ENCODE measurements at places on chromosomes 3 and 15.

DNA sequence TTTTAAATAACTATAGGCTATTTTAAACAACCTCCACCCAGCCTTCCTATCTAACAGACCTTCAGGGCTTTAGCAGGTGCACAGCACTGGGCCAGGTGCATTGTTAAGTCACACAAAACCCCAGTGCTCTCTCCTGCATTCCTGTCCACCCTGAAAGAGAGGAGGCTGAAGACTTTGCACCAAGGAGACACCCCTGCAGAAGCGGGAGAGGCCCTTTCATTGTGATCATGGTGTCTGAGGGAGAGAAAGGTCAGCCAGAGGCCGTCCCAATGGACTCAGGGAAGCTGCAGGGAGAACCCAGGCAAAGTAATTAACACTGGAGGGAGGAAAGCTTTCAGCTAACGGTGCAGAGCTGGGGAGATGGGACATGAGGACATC lies 5.2 kb downstream of the LRIG1 start:
- no peak for DNase-seq

GRCh38 chr15:58159827-58160386 lies 21.7 kb downstream of the AQP9 start:
- no peak for DNase-seq

DNA sequence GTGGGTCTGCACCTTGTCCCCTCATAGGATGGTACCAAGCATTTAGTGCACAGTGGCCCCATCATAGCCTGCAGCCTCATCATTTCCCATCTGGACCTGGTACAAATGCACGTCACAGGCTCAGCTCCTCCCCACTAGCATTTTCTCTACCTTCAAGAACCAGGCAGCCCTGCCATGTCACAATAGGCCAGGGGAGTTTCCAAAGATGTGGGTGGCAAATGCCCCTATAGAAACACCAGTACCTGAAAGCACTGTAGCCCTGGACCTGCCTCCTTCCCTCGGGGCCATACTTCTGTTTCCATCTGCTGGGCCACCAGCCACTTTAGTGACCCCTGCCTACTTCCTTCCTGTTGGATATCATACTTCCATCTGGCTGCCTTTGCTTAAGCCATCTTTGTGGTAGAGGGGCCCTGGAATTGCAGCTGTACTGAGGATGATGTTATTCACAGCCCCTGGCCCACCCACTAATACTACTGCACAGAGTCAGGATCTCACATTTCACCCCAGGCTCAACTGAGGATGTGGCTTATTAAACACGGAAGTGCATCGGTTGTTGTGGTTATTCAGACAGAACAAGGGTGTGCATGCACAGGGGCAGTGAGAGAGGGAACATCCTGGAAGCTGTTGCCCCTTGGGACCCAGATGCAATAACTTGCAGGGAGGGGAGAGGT lies 3.8 kb downstream of the TCTA start:
- peak; percentile 22 for DNase-seq

DNA sequence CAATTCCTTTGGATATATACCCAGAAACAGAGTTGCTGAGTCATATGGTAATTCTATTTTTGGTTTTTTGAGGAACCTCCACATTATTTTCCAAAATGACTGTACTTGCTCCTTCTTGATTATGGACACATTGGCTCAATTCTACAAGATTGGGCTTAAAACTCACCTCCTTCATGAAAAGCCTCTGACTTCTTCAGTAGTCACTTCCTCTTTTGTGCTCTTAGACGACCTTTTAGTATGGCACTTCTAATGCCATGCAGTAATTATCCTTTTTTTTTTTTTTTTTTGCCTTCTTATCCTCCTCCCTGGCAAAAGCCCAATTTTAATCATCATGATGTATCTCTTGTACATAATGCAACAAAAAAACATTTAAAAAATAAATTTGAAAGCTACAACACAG lies 33.0 kb upstream of the ABHD17C start:
- DNase-seq: no peak

DNA sequence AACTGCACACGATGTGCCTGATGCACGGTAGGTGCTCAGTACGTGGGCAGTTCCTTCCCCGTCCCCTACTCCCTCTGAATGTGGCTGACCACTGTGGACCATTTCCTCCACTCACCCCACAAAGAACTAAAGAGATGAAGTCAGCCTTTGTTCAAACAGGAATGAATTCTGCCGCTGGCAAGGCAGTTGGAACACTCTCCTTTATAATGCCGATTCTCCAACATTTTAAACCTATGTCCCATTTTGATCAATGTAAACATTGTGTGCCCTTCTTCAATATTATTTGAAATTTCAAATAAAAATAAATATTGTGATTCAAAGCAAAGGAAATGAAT lies 57.5 kb upstream of the MEF2A start:
- no peak for DNase-seq

DNA sequence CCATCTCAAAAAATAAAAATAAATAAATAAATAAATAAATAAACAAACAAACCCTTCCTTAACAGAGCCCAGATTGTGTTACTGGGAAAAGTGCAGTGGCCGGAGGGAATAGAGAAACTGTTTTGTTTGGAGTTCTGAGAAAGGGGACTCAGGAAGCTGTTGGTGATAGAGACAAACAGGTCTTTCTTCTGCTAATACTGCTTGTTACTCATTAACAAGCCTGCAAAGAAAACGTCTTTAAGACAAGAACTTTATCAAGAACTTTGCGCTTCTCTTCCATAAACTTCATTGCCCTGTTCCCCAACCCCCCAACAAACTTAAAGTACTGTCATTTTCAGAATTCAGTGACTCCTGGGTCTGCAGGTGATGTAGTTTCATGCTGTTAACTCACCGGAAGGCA lies 68.8 kb upstream of the GSK3B start:
- DNase-seq: no peak

- peak; percentile 89 for DNase-seq
Observed at GRCh38 chr15:101318147-101318819, 23.2 kb upstream of the SNRPA1 start.

DNA sequence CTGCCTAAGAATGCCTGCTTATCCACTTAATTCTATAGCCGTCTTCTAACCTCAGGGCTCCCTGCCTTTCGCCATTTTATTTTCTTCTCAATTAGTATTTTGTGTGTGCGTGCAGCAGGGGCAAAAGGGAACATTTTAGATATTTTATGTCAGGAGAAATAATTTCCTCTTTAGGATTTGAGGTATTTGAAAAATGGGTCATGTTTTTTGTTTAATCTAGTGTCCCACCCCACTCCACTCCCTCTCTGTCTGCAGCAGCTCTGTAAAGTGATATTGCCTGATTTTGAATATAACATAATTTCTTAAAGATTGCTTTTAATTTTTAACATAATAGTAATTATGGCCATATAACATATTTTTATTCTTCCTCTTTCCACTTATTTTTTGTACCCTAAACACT lies 593.2 kb upstream of the DPPA4 start:
- peak; percentile 20 for DNase-seq

GRCh38 chr15:89171136-89172072 lies 50.0 kb downstream of the RLBP1 start:
- peak; percentile 66 for DNase-seq

- no peak for DNase-seq
Observed at GRCh38 chr15:98875309-98875708, 132.3 kb downstream of the PGPEP1L start.

DNA sequence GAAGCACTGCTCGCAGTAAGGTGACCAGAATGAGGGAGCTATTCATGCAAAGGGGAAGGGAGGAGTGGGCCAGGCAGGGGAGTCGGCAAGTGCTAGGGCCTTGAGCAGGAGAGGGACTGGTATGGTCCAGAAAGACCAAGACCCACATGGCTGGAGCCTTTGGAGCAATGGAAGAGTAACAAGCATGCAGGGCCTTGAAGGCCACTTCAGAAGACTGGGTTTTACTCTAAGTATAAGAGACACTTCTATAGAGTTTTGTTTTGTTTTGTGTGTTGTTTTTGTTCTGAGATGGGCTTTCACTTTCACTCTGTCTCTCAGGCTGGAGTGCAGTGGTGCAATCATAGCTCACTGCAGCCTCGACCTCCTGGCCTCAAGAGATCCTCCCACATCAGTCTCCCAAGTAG lies 42.0 kb downstream of the BFSP2 start:
- DNase-seq: no peak

GRCh38 chr3:16482194-16482769 lies 31.2 kb downstream of the RFTN1 start:
- no peak for DNase-seq

Measured in epithelial cell of esophagus (primary cell).